ENCODE measurements at places on chromosomes 12 and 14.

DNA sequence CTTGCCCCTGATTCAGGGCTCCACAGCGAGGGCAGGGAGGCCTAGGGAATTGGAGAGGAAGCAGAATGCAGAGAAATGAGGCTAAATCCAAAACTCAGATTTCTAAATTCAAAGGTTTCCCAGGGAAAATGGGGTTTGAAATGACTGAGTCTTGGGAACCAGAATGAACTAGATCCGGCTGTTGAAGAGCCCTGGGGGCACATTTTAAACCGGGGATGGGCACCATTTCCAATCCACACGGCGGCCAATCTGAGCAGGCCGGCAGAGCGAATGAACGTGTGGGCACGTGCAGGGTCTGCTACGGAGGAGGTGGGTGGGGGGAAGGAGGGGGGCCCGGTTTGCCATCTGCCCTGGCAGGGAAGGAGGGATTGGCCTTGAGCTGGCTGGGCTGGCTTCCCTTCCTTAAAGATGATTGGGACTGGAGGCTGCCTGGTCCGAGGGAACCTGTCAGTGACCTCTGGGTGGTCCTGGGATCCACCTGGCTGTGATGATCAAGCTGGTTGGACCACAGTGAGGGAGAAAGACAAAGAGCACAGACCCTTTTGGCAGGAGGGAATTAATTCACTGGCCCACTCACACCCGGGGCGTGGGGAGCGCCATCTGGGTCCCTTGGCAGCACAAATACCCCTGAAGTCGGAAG, 161.0 kb downstream of the RBM19 start:
- DNase-seq: no peak

- DNase-seq: peak; percentile 17
Observed at GRCh38 chr12:117890137-117890536, 78.7 kb downstream of the KSR2 start.

- DNase-seq: no peak
Observed at GRCh38 chr12:108065069-108065468, 64.0 kb upstream of the WSCD2 start.

GRCh38 chr12:22014783-22015144, 31.3 kb upstream of the CMAS start:
- DNase-seq: no peak

DNA sequence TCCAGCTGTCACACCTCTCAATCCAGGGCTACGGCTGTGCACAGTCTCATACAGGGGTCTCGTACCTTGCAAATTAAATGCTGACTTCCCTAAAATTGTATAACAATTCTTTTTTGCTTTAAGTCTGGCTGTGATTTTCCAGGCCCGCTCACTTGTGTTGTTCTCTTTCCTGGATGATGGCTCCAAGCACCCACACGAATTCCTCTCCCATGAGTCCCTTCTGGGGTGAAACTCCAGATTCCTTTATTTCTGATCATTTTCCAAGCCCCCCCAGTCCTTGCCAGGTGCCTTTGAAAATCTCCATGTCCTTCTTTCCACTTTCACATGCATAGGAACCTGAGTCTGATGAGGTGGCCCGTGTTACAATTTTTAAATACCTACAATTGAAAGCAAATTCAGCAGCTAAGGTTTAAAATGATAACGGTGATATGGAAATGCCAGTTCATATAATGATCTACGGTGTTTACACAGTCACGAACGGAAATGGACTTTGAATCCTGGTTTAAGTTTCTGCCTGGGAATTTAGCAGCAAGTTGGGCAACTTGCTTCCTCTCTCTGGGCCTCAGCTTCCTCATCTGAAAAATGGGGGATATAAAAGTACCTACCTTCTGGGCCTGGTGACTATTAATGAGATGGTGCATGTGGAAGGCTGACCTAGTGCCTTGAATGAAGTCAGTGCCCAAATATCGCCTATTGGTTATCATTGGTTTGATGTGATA, 85.5 kb downstream of the STAB2 start:
- DNase-seq: no peak

Data from NAMALWA (cell line).